Choroid plexus epithelial cell (primary cell): ENCODE measurements at places on chromosomes 1 and 21.

GRCh38 chr1:231694465-231695077 is 68.0 kb downstream of the DISC1 start:
- DNase-seq = no peak

DNA sequence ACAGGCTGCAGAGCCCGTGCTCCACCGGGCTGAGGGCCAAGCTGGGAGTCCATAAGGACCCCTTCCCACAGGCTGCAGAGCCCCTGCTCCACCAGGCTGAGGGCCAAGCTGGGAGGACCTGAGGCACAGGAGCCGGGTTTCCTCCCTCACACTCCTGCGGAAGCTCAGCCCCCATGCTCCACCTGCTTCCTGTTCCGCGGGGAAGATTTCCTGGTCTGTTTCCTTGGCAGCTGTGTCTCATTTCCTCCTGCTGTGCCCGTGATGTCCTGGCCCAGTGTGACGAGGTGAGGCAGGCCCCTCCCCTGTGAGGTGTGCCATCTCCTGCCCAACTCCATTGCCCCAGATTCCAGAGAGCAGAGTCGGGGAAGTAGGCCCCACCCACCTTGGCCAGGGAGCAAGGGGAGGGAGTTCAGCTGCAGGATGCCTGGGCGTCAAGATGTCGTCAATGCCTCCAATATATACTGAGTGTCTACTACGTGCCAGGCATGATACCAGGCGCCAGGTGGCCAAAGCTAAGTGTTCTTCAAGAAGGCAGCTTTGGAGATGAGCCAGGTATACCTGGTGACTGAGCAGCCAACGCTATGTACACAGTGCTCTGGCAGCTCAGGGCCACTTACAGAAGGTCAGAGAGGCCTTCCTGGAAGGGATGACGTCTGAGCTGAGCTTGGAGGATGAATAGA is 58.8 kb downstream of the NAV1 start:
- no peak for DNase-seq

- peak; percentile 59 for DNase-seq
Observed at GRCh38 chr1:231643071-231643934, 16.7 kb downstream of the DISC1 start.

- DNase-seq = no peak
Observed at GRCh38 chr1:3213730-3214129, 144.7 kb downstream of the PRDM16 start.

DNA sequence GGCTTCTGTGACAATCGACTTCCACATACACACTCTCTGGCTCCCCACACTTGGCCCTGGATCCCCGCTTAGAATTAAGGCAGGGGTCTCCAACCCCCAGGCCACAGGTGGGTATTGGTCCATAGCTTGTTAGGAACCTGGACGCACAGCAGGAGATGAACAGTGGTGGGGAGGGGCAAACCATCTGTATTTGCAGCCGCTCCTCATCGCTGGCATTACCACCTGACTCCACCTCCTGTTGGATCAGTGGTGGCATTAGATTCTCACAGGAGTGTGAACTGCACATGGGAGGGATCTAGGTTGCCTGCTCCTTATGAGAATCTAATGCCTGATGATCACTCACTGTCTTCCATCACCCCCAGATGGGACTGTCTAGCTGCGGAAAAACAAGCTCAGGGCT is 16.0 kb downstream of the TRIM62 start:
- no peak for DNase-seq

DNA sequence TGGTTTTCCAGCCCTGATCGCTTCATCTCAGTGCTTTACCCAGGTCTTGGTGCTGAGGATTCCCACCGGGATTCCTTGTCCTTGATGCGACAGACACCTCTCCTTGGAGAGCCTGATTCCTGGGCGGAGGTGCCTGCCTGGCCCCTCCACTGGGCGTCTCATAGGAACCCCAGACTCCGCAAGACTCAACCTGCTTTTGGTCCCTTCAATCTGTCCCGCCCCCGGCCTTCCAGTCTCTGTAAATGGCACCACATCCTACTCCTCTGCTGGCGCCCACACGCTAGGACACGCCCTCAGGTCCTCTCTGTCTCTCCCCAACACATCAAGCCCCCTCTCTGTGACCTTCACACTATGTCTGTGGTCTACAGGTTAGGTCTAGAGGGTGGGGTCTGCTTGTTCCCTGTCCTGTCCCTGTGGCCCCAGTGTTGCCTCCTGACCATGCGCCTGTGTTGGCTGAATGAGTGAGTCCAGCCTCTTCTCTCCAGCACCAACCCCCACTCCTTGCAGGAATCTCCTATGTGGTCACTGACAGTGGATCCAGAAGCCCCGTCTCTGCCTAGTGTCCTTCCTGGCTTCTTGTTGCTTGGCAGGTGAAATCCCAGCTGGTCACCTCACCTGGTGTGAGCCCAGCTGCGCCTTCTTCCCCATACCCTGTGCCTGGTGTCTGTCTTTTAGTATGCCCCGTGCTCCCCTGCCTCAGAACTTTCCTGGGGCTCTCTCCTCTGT is 119.7 kb upstream of the C1orf174 start:
- DNase-seq = no peak

GRCh38 chr1:201013991-201014815 is 9.3 kb downstream of the KIF21B start:
- DNase-seq = no peak

- no peak for DNase-seq
Observed at GRCh38 chr1:150545486-150546032, 3.6 kb upstream of the ADAMTSL4 start.

GRCh38 chr1:247322849-247323586 is 8.6 kb downstream of the ZNF496 start:
- no peak for DNase-seq

GRCh38 chr21:42661688-42662429 is 8.4 kb downstream of the PDE9A start:
- DNase-seq = no peak

GRCh38 chr1:69491416-69491815 is 76.3 kb upstream of the LRRC7 start:
- DNase-seq = no peak

DNA sequence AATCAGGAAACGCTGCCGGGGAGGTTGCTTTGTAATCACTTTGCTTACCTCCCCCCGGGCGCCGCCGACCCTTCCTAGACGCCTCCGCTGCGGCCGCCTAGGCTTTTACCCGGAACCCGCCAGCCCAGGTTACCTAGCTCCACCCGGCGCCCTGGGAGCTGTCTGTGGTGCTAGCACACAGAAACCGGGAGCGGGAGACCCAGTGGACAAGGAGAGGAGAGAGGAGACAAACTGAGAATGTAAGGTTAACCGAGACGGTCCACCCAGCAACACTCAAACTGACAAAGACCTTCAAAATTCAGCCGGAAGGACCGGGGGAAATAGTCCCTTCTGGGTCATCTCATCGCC is 9.8 kb downstream of the BARHL2 start:
- DNase-seq = peak; percentile 36

GRCh38 chr1:245645406-245645805 is 490.6 kb downstream of the KIF26B start:
- no peak for DNase-seq

GRCh38 chr1:41809692-41810091 is 109.0 kb downstream of the HIVEP3 start:
- DNase-seq = no peak

- peak; percentile 52 for DNase-seq
Observed at GRCh38 chr1:47898133-47898845, 98.9 kb downstream of the TRABD2B start.

- no peak for DNase-seq
Observed at GRCh38 chr1:97533358-97533757, 387.5 kb downstream of the DPYD start.

GRCh38 chr21:34771512-34772028 is 102.8 kb downstream of the CLIC6 start:
- peak; percentile 76 for DNase-seq

DNA sequence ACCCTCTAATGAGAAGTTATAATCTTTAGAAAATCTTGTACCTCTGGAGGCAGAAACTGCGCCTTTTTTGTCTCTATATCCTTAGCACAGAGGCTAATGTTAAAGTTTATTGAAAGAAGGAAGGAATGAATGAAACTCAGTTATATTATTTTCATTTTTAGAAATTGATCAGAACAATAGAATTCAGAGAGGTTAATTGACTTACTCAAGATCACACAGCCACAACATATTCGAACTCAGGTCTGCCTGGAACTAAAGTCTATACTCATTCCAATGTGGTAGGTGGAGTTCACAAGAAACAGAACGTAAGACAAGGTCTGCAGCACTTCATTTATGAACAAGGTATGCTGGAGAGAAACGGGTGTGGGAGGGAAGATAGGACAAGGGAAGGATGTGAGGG is 23.0 kb upstream of the ITPKB start:
- DNase-seq = no peak

- DNase-seq = no peak
Observed at GRCh38 chr1:68590473-68590872, 93.6 kb upstream of the DEPDC1 start.

DNA sequence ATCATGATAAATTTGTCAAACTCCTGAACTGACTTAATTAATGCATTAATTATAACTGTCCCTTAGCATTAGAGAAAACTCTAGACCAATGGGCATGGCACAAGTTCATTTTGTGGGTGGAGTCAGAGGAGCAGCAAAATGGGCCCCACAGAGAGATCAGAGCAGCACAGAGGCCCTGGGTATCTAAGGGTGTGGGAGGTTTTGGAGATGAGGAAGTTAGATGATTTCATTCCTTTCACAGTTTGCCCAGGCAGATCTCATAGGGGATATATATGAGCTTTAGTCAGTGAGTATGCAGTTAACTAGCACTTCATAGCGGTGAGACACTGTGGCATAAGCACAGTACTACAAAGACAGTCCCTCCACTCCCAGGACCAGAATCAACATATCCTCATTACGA is 117.3 kb downstream of the MAB21L3 start:
- no peak for DNase-seq
